Stimulated activated CD4-positive, alpha-beta T cell treated with anti-CD3 and anti-CD28 coated beads, Interleukin-12 subunit alpha, Interleukin-12 subunit beta, amount 100 ng/mL, for 4 hours (primary cell): ENCODE measurements at places on chromosomes 12 and 14.

- DNase-seq, result no peak
Observed at GRCh38 chr14:57293866-57294837, 25.4 kb downstream of the AP5M1 start.

DNA sequence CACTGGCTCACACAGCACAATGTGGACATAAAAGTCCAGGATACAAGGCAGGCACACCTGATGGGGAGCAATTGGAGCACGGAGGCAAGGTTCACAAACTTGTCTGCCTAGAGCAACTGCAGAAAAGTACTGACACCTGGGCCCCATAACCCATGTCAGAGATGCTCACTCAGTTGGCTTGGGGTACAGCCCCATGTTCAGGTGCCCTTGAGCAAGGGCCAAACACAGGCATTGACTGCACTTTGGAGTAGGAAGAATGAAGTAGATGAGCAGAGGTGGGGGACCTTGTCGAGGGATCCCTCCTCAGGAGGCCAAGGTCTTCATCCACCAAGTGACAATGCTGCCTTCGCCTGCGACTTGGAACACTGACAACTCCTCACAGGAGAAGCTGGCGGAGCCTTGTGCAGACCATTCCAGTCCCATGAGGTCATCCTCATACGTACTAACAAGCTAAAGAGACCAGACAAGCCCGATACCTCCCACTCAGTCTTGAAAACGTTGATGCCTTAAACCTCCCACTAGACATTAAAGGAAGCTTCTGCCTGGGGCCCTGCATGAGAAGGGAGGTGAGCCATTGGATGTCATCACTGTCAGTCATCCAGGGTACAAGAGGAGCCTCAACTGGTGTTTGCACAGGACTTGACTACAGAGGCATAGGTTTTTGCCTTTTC, 42.5 kb upstream of the C14orf180 start:
- DNase-seq, result no peak

DNA sequence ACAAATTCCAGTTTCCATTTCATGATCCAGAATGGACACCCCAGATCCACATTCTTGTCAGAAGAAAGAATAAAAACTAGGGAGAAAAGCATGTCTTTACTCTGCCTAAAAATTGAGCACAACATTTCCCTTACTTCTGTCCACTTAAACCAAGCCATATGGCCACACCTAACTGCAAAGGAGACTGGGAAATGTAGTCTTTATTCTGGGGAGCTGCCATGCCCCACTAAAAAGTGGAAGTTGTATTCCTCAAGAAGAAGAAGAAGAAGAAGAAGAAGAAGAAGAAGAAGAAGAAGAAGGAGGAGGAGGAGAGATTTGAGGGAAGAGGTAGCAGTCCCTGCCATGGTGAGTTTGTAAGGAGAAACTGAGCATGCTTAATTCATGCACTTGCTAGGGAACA, 84.5 kb downstream of the GPR65 start:
- no peak for DNase-seq

DNA sequence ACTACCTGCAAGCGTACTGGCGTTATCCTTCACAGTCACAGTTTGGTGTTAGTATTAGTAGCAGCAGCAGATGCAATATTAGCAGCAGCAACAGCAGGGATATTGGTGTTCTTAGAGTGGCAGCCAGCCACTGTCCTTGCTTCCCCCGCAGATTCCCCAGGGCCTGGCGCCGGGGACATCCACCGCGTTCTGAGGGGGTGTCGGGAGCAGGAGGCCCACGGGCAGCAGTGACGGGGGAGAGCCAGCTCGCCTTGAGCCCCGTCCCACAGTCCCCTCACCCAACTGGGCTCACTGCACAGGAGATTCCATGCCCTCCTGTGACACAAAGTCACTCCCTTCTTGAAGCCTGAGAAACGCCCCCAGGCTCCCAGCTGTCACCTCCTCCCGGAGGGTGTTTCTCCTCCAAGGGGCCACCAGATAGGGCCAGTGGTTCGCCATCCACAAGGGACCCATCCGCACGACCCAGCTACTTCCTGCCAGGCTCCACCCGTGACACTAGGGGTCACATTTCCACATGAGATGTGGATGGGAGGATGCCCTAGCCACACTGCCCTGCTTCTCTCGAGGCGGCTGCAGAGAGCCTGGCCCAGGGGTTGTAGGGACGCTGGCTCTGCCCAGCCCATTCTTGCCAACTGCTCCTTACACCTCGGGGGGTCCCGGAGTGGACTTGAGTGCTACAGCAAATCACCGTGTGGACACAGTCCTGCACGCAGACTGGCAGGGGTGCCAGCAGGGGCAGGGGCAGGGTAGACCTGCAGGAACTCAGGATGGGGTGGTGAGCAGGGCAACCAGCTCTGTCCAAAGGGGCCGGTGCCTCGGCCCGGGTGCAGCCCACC, 123.1 kb downstream of the PIWIL1 start:
- no peak for DNase-seq

DNA sequence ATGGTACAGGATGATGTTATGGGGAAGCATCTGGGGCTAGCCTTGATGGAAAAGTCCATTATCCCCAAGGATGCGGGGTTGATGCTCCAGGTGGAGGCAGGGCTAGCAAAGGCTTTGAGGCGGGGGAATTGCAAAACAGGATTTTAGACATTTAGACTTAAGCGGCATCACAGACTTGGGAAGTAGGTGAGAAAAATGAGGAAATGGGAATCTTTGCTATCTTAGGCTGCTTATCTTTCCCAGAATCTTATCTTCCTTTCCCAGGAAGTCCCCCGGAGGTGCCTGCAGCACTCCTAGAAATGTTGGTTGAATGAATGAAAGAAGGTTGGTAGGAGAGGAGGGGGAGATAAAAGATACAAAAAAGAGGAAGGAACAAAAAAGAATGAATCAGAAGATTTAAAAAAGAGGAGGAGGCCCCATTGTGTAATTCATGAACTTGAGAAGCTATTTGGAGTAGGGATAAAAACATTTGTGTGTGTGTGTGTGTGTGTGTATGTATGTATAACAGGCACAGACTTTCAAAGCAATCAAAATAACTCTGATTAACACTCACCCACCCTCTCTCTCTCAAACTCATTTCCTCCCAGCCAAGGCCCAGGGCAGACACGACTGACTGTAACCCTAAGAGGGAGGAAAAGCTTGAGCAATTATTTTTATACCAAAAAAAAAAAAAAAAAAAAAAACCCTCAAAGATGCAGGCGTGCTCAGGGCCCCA, 62.5 kb upstream of the TBX3 start:
- no peak for DNase-seq

GRCh38 chr12:66735275-66735674, 56.4 kb upstream of the GRIP1 start:
- no peak for DNase-seq

GRCh38 chr14:60723116-60723906, 840 bp downstream of the SIX4 start:
- DNase-seq, result peak; percentile 19

DNA sequence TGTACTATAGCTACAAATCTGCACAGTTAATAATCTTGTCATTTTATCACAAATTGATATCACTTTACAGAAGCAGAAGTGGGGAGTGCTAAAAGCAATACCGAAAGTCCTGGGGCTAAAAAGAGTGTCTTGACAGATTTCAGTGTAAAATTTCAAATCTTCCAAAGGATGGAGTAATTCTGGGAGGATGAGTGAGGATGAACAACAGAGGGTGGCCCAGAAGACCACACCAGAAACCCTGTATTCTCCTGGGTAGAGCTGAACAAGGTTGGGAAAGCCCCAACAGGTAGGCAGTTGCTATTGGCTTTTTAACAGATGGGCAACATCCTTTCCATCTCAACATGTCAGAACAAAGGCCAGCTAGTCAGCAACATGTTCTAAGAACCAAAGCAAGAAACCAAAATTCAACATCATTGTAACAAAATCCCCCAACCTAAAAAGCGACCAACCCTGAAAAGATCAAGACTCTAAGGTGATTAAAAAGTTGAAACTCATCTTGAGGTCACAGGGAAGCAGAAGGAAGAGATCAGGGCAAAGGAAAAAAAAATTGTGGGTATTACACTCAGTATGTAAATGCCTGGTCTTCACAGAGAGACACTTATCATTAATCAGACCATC, 38.8 kb downstream of the CBX5 start:
- DNase-seq, result no peak

GRCh38 chr12:100895192-100895591, 100.6 kb downstream of the ANO4 start:
- DNase-seq, result no peak

- no peak for DNase-seq
Observed at GRCh38 chr12:58393152-58393551, 451.8 kb downstream of the ATP23 start.

- DNase-seq, result no peak
Observed at GRCh38 chr12:121216102-121216501, 6.2 kb downstream of the P2RX4 start.

- DNase-seq, result no peak
Observed at GRCh38 chr14:71062581-71063303, 155.5 kb downstream of the PCNX1 start.

DNA sequence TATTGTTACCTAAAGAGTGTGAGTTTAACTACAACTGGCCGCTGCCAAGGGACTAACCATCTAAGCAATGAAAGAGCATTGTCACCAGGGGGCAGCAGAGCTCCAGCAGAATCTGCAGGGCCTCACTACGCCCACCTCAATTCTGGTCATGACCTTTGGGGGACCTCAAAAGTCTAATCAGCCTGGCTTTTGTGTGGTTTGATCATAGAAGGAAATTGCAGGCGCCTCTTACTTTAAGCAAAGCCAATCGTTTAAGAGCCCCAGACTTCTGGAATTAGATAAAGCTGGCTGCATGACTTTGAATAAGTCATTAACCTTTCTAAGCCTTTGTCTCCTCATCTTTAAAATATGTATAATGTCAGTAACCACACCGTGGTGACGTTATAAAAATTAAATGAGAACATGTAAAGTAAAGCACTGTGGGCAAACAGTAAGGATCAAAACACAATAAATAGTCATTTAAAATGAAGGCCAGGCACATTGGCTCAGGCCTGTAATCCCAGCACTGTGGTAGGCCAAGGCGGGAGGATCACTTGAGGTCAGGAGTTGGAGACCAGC, 58.6 kb downstream of the TBX3 start:
- DNase-seq, result peak; percentile 20
